ENCODE measurements at places on chromosomes 7 and 10.

GRCh38 chr10:25498645-25499044 is 323.8 kb downstream of the GPR158 start:
- DNase-seq, result no peak

- no peak for DNase-seq
These were observed 785.2 kb downstream of the NRG3 start for GRCh38 chr10:82660205-82660604.

- no peak for DNase-seq
These were observed 74.2 kb downstream of the EEPD1 start for GRCh38 chr7:36227223-36227622.

DNA sequence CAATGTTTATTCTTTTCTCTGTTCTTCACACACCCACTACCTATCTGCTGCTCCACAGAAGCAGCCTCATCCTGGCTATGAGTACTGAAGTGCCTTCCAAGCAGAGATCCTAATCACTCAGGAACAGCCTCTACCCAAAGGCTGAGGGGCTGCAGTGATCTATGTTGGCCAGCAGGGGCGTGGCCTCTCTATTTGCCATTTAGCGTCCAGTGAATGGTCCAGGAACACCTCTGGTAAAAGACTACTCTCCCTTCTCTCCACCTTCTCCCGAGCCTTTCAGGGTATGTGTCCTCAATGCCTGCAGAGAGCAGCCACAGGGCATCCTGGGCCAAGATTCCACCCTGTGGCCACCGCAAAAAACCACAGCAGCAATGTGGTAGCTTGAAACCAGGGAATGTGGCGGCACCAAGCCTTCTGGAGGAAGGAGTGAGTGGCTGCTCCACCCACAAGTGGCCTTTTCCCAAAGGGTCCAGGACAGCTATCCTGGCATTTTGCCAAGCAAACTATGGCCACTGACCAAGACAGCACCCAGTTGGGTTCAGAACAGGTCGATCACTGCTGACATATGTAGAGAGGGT is 70.9 kb downstream of the SYPL1 start:
- peak; percentile 39 for DNase-seq

- no peak for DNase-seq
These were observed 241.4 kb downstream of the TNS3 start for GRCh38 chr7:47340517-47340916.

DNA sequence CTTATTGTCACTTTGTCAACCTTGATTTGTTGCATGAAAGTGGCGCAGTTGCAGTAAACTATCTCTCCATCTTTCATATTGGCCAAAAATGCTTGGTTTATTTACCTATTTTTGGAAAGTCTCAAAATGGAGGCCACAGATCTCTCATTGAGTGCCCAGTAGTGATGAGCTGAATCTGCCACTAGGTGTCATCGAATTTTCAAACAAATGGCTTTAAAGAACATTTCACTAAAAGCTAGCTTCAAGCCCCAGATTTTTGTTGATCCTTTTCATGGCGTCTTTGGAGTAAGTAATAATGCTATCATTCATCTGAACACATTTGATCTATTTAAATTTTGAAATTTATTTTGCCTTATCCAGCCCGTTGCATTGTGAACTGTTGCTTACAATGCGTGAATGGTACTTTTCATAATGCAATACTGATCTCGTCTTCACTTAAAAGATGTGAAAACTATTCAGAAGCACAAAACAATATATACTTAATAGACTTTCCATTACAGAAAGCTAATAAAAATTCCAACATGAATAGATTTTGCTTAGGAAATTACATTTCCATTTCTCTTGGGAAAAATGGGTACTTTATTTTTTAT is 236.2 kb downstream of the DNAJB9 start:
- DNase-seq, result no peak

DNA sequence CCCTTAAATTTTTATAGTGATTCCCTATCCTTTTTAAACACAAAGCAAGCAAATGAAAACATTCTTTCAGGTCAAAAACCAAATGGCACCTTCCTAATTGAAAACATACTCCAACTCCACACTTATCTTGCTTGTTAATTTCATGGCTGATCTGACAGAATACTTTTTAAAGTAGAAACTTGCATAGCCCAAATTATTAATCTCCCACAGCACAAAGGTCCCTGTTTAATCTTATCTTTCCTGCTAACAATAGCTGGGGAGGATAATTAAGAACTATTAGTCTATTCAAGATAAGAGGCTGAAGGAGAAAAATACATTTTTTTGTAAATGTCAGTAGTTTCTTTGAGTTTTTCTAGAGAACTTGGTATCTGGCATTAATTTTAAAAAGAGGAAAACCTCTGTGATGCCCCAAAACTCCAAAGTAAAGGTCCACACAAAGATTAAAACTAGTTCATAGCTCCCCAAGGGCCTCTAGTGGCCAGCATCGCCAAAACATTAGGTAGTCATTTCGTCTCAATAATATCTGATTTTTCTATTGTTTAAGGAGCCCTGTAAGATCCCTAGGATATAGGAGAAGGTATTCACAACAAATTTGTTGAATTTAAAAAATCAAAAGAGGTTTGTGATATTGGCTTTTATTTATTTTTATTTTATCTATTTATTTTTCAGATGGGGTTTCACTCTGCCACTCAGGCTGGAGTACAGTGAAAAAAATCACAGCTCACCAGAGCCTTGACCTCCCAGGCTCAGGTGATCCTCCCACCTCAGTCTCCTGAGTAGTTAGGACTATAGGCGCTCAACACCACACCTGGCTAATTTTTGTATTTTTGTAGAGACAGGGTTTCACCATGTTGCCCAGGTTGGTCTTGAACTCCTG is 14.7 kb downstream of the CDNF start:
- DNase-seq, result peak; percentile 19

DNA sequence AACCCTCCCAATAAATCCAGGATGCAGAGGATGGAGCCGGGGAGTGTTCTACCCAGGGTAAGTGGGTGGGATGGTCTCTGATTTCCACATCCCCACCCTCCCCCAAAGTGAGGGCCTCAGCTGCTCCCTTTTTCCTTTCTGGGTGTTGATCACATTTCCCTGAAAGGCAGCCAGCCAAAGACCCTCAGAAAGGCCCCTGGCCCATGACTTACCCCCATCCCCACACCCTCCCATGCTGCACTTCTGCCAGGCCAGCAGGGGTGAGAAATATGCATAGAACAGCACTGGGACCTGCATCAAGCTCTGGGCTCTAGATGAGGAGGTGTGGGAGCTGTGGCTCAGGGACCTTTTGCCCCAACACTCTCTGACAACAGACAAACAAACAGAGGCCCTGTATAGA is 927.3 kb upstream of the ZNF722 start:
- DNase-seq, result no peak

- DNase-seq, result no peak
These were observed 291.2 kb downstream of the HGF start for GRCh38 chr7:81478664-81479063.

DNA sequence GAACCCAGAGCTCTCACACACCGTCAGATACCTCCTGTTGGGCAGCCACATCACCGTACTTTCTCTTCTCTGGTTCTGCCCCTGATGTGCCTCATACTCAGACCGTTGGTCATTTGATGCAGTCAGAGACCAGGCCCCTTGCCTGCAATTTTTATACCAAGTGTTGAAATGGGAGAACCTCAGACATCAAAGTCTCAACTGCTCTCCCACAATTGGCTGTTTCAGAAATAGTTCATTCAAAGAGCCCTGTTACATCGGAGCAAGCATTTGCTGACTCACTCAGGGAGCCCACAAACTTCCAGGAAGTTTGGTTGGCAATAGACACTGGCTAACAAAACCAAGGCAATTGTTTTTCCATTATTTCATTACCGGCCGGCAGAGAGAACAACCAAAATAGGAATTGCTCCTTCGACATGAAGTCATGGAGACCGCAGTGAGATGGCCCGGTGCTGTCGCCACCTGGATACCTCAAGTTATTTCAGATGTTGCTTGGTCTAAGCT is 33.5 kb upstream of the ADAM12 start:
- no peak for DNase-seq

Data from NCI-H1436 (cell line).